Left lung (tissue), 14 donors: ENCODE measurements at places on chromosomes 1 and 21. TPM values are rescaled to one million over a fixed set of nuclear protein-coding genes. Genes with fewer than 3 reads are reported as not detected.

GRCh38 chr1:188281921-188282320 is 1453.2 kb downstream of the PLA2G4A start:
- H3K4me1 ChIP-seq = no peaks in the 10 kb centered on the region
- no peak overlapping the region for H3K4me3 ChIP-seq

- H3K4me3 ChIP-seq = peak overlapping the region; percentile 2
- peaks cover 46% of the 10 kb centered on the region for H3K4me1 ChIP-seq
- no peaks in the 10 kb centered on the region for H3K27me3 ChIP-seq
- H3K27ac ChIP-seq = peak overlapping the region; percentile 99
- peak; percentile 84 for DNase-seq
Observed at GRCh38 chr1:44808938-44809917, 905 bp downstream of the BTBD19 start.

DNA sequence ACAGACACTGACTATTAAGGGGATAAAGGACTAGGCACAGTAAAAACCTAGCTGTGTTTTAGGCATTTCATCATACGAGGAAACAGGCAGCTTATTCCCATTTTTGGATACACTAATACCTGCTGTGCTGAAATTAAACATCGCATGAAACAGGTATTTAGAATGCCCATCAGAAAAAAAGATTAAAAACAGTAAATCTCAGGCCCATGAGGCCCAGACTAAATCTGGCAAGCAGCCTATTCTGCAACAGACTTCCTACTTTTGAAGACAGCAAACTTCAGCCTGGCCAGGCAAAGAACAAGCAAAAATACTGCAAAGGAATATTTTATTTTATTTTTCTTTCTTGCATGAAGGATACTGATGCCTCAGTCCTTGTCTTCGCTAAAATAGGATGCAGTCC is 240.2 kb downstream of the LMO4 start:
- H3K4me1 ChIP-seq = no peaks in the 10 kb centered on the region
- no peaks in the 10 kb centered on the region for H3K27me3 ChIP-seq
- DNase-seq = no peak
- no peak overlapping the region for H3K27ac ChIP-seq
- H3K4me3 ChIP-seq = no peak overlapping the region

DNA sequence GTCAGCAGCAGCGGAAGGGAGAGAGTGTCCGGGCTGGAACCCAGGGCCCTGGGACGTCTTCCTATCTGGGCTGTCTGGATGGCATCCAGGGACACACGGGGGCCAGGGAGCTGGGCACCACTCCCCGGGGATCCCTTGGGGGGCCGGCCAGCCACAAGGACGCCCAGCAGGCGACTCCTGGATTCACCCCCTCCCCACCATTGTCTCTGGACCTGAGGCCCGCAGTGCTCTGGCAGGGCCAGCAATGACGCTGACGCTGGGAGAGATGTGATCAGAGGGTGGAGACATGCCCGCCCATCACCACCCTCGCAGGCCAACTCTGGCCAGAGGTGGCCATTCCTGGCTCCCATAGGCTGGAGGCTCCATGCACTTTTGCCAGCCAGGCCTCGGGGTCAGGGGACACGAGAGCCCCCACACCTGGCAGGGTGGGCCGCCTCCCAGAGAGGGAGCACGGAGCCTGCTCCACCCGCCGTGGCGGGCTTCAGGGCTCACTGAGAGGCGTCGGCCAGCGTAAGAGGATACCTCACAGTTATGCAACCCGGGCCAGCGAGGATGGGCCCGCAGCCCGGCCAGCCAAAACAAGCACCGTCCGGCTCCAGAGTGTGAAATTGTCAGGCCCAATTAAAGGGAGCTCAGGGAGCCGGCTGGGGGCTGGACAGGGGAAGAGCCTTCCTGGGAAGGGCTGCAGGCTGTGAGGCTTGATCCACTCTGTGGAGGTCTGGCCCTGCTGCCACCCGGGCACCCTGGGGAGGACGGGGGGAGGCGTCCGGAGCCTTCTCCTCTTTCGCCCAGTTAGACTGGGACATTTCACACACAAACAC is 10.3 kb downstream of the ACTRT2 start:
- no peak overlapping the region for H3K27ac ChIP-seq
- H3K4me1 ChIP-seq = no peaks in the 10 kb centered on the region
- no peaks in the 10 kb centered on the region for H3K36me3 ChIP-seq
- H3K4me3 ChIP-seq = no peak overlapping the region
- DNase-seq = no peak

The SLC2A5 gene
- 1.6 TPM for total RNA-seq
